Putamen (tissue), 1 donor: ENCODE measurements at places on chromosomes 13 and 19.
A peak's percentile ranks its signal among the peaks of the same experiment; 100 is the strongest.

DNA sequence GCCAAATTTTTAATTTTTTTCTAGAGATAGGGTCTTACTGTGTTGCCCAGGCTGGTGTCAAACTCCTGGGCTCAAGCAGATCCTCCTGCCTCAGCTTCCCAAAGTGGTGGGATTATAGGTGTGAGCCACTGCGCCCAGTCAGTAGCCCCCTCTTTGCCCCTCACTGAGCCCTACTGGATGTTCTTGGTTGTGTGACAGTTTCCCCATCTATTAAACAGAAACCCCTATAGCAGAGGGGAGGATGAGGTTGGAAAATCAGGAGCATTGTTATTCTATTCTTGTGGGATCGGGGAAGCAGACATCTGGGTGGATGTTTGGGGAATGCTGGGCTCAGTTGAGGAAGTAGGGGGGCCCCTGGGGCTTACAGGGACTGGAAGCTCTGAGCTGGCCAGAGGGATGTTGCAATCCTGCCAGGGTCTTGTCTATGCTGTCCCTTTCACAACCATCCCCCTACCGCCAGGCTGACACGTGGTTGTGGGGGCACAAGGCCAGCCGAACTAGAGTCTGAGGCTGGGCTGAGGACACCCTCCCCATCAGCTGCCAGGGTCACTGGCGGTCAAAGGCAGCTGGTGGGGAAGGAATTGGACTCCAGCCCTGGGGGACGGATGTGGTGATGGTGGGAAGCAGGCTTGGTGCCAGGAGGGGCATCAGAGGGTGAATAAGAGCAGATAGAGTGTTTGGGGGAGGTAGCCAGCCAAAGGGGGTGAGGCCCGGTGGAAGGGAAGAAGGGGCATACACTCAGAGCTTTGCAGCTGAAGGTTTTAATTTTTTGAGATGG is 10.9 kb downstream of the APOC1 start:
- peak; percentile 88 for DNase-seq

DNA sequence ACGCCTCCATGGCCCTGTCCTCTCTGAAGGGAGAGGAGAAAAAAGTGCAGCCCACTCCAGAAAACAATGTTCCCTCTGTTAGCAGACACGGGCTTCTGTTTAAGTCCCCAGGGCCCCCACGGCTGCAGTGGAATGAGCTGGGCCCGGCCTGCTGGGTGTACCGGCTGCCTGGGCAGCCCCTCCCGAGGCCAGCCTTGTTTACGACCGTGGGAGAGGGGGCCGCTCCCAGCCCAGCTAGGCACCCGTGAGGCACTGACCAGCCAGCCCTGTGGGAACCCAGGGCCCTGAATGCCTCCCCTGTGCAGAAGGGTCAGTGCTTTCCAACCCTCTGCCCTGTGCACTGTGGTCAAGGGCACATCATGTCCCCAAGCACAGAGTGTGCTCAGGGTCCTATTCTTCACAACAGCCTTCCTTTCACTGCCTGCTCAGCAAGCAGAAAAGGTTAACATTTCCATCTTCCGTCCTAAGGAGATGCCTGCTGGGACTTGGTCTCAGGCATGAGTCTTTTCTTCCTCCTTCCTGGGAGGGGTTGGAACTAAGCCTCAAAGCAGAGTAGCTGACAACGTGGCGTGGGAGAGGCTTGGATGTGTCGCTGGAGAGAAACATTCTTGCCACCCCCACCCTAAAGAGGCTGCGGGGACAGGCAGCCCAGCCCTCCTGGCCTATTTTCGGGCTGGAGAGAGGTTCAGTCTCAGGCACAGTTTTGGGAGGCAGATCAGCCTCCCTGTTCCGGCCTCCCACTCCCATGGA is 90.1 kb downstream of the RGCC start:
- DNase-seq, result peak; percentile 97

DNA sequence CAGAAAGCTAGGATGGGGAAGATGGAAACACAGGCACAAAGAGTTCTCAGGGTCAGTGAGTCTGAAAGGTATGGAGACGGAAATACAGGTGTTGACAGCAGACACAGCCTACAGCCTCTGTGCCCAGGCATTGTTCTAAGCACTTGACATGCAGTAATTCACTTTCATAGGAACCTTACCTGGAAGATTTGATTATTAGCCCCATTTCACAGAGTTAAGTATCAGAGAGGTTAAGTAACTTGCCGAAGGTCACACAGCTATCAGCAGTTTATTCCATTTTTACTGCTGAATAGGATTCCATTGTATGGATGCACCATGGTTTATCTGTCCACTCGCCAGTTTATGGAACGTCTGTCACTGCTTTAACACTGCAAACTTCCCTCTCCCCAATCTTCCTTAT is 13.2 kb downstream of the KLK4 start:
- no peak for DNase-seq

- no peak for DNase-seq
Observed at GRCh38 chr13:100694722-100695508, 20.3 kb upstream of the TMTC4 start.

DNA sequence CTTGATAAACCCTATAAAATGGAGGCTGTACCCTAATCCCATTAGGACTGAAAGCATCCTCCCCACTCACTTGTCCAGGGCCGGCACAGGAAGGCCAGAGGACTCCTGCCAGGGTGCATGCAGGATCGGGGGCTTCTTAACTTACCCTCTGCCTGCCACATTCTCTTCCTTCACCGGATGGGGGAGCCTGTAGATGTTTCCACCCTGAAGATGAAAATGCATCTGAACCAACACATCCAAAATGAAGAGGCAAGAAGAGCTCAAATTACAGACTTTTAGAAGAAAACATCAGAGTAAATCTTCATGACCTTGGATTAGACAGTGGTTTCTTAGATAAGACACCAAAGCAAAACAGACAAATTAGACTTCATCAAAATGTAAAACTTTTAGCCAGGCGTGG is 25.9 kb upstream of the NAPA start:
- no peak for DNase-seq

DNA sequence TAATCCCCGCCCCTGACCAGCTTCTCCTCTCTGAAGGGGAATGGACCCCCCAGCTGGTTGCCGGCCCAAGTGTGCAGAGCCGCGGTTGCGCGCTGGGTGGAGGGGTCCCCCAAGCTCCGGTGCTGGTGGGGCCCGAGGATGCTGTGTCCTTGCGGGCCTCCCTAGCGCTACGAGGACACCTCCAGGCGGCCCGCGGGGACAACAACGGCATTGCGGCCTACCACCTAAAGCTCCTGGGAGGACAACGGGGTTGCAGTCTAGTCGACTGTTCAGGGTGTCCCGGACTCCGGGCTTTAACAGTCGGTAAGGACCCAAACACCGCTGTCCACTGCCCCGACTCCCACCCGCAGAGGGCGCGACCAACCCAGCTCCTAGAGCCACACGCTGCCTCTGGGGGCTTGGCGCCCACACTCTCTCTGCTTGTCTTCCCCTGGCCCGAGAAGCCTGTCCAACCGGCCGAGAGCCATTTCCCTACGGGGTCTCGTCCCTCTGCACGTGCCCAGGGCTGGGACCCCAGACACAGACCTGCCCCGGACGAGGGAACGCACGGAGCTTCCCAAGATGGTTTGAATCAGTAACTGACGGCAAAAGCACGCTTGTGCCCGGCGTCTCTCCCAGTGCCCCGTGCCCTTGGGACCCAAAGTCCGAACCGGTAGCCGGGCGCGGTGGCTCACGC is 927 bp upstream of the SDHAF1 start:
- no peak for DNase-seq

GRCh38 chr13:41222259-41222852 is 28.0 kb upstream of the KBTBD7 start:
- peak; percentile 37 for DNase-seq
